ENCODE measurements at places on chromosomes 4 and X.

DNA sequence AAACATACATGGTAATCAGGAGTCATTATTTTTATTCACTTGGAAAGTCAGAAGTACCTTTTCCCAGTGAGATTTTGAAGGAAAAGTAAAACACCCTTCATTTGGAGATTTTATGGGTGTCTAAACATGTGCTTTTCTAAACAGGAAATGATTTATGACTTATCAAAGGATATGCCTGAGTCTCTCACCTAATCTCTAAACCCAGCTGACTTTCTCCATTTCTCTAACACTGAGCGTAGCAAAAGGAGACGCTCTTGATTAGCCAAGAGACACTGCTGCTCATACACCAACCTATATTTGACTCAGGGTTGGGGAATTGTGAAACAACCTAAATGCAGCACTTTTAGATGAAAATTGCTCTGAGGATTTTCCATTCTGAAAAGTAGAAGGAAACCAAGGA, 468.5 kb upstream of the FTHL17 start:
- DNase-seq: no peak

DNA sequence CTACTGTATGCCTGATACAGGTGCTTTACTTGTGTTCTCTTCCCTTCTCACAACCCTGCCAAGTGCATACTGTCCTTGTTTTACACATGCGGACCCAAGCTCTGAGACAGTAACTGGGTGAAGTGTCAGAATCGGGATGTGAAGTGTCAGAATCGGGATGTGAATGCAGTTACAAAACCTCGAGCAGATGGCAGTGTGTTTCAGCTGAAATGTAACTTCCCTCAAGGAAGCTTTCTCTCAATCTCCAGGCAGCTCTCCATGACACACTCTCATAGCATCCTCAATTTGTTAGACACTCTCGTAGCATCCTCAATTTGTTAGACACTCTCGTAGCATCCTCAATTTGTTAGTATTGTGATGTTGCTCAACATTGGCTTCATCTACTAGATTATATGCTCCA, 1.1 kb upstream of the HPSE start:
- no peak for DNase-seq

DNA sequence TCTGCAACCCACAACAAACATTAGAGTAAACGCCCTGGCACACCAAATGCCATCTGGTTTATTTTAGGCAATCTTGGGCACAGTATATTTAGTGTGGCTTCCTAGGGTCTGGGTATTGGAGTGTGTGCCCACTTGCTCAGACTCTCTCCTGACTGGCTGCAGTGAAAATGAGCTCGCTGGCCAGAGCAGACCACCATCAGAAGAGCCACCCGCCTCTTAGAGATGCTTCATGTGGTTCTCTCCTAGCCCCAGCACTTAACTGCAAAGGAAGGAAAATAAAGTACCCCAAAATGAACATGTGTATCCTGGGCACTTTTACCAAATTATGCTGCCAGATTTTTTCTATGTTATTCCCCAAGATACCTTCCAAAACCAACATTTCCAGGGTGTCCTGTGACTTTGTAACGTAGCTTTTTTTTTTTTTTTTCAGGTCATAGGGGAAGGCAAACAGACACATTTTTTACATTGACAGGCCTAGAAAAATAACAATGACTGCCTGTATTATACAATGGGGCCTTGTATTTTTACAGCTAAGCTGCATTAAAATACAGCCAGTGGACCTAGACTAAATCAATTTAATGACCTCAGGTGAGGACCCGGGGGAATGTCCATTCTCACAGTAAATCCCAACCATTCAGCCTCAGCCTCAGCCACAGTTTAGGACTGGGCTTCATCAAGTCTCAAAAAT, 193.7 kb downstream of the RASL11B start:
- no peak for DNase-seq

- DNase-seq: no peak
These were observed 39.3 kb downstream of the GASK1B start for GRCh38 chr4:158133551-158133950.

DNA sequence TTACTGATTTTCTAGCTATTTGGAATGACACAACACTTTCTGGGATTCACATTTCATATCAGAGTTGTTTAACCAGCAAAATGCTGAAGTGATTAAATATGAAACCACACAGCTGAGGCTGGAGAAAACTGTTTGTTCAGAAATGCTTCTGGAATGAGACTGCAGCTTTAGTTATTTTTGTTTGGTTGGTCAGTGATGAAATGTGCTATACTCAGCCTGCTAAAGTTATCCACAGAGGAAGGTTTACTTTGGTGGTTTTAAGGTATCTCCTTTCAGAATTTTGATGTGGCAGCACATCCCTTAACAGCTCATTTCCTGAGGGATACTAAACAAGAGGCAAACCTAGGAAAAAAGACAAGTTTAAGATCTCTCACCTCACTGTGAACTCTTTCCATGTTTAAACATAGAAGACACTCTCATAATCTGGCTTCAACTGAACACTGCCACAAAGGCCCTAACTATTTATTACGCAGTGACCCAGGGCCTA, 106.6 kb upstream of the PDE5A start:
- no peak for DNase-seq

DNA sequence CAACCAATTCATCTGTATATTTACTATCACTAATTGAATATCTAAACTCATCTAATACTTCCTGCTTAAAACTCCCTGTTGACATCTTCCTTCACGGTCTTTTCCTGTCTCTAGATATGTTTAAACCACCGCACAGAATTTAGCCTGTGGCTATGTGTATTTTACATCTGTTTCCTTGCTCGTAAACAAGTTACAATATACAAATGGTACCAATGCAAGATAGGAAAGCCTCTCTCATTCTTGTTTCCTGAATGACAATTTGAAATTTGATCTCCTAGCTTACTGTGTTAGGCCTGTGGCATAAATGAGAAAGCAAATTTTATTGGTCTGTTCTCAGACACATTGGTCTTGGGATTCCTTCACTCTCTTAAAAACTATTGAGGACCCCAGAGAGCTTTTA, 89.7 kb upstream of the PCDH7 start:
- no peak for DNase-seq

Measured in GM12892 (cell line).